ENCODE measurements at places on chromosomes 1 and 21.

DNA sequence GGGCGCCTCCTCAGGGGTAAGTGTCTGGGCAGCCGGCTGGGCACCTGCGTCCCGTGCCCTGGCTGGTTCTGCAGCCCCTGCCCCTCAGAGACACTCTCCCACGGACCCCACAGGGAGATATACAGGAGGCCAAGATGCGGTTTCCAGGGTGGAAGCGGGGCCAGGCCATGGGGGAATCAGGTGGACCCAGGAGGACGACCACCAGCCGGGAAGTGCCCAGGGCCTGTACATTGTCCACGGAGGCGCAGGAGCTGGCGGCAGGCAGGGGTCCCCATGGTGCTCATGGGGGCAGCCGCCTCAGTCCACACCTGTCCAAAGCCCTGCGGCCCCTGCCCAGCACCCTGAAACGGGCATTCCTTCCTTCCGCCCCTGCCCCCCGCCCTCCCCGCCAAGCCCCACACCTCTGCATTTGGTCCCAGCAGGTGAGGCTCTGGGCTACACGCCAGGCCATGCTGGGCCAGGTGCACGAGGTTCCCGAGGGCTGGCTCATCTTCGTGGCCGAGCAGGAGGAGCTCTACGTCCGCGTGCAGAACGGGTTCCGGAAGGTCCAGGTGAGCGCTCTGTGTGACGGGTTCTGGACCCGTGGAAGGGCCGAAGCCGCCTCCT lies 36.7 kb downstream of the SLC19A1 start:
- DNase-seq = no peak

GRCh38 chr1:43414634-43415223 lies 25.0 kb downstream of the SZT2 start:
- peak; percentile 51 for DNase-seq

GRCh38 chr1:60904099-60904851 lies 178.1 kb upstream of the NFIA start:
- no peak for DNase-seq

DNA sequence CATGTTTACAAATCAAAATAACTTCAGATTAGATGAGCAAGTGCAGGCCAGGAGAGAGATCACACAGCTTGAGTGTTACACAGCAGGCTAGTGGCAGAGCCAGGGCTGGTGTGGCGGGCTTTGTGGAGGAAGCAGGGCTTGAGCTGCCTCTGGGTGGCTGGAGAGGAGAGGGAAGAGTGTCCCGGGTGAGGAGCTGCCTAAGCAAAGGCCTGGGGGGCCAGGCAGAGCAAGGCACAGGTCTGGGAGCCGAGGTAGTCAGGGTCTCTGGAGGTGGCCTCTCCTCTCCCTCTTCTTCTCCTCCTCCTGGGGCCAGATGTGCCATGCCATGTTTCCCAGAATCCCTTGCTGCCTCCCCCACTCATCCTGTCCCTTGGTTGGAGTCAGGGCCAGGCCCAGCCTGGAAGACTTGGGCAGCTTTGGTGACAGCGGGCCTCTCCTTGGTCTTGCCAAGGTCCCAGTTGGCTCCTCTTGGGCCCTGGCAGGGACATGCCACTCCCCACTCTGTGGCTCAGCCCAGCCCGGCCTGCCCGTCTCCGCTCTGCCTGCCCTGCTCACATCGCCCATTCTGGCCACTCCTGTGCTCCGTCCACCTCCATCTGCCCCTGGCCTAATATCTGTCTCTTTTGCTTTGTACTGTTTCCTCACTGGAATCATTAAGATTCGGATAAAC lies 70.3 kb downstream of the PTPRU start:
- DNase-seq = no peak

- no peak for DNase-seq
Measured at GRCh38 chr1:243598433-243598832, 251.6 kb downstream of the AKT3 start.

DNA sequence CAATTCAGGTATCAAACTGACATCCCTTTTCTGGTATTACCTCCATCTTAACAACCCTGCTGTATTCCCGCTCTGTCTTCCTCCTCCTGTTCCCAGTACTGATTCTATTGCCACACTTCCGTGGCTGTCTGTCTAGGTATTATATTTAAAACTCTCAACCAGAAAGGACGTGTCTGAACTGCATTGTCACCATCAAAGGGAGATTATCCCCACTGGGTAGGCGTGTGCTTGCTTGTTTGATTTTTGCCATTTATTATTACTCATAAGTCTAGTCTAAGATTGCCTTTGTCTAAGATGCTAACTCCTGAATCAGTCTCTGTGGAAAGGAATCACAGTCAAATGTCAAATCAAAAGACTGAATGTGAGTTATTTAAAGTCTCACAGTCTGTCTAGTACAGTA lies 650.1 kb downstream of the KCNT2 start:
- no peak for DNase-seq

- DNase-seq = no peak
Measured at GRCh38 chr1:165205145-165205544, 151.4 kb downstream of the LMX1A start.

GRCh38 chr1:212481438-212481767 lies 48.7 kb downstream of the NENF start:
- DNase-seq = no peak

- no peak for DNase-seq
Measured at GRCh38 chr1:240151136-240151735, 59.6 kb downstream of the FMN2 start.

- no peak for DNase-seq
Measured at GRCh38 chr1:69291541-69291940, 276.2 kb upstream of the LRRC7 start.
